ENCODE measurements at places on chromosomes 7 and 10.

DNA sequence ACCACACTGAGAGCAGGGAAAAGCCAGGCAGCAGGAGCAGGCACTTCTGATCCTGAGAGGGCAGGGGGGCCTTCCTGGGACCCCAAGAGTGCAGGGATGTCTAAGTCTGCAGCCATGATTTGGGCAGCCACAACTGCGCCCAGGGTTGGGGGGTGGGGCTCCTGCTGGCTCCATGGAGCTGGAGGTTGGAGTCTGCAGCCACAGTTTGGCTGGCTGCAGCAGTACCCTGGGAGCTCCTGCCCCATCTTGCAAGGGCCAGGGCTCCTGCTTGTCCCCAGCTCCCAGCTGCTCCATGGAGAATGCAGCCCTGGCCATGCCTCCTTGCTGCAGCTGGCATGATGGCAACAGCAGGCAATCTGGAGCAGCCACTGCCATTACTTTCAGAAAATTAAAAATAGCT lies 679.7 kb upstream of the LRRTM3 start:
- DNase-seq = no peak

GRCh38 chr10:86646933-86647332 lies 7.4 kb upstream of the OPN4 start:
- no peak for DNase-seq

GRCh38 chr7:6613706-6614105 lies 1.7 kb upstream of the ZNF853 start:
- no peak for DNase-seq

DNA sequence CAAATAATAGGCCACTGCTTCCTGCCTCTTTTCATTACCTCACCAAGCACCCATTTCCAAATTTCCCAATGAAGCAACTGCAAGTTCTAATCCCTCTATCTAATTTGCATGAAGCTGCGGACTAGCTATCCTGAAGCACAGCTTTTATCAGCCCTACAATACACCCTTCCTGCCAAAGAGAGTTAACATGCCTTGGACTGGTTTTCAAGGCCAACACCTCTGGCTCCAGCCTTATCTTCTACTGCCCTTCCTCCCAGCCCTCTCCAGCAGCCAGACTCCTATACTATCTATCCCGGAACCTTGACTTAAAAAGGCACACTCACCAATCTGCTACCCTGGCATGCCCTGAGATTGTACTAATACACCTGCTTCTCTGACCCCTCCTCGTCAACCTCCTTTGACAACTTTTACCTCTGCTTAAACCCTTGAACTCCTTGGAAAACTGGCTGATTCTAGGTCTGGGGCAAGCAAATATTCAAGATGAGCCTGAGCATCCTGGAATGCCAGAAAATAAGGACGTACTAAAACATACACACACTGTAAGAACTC lies 73.4 kb downstream of the SGMS1 start:
- DNase-seq = no peak

DNA sequence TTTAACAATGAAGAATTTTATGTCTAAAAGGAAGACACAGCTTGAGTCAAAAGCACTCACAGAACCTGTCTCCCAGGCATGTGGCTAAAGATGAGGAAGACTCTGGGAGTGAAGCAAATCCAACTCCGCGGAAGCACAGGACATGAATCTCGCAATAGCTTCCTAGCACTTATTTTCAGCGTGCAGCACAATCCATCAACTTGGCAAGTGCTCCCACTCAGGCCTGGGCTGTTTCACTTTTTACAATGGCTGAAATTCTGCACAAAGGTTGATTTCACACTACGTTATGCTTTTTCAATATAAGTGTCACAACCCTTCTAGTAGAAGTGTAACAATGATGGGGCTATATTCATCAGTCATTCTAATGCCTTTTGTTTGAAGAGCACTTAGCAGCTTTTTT lies 180.2 kb downstream of the XPNPEP1 start:
- no peak for DNase-seq

- DNase-seq = no peak
These were observed 2.5 kb downstream of the ZYX start for GRCh38 chr7:143383642-143383957.

GRCh38 chr7:78169992-78170391 lies 371.4 kb downstream of the PHTF2 start:
- DNase-seq = no peak

GRCh38 chr7:94357076-94357475 lies 37.6 kb upstream of the COL1A2 start:
- no peak for DNase-seq

GRCh38 chr7:89133819-89134218 lies 338.3 kb upstream of the TEX47 start:
- DNase-seq = no peak

GRCh38 chr10:112209684-112210131 lies 26.1 kb upstream of the GPAM start:
- no peak for DNase-seq

DNA sequence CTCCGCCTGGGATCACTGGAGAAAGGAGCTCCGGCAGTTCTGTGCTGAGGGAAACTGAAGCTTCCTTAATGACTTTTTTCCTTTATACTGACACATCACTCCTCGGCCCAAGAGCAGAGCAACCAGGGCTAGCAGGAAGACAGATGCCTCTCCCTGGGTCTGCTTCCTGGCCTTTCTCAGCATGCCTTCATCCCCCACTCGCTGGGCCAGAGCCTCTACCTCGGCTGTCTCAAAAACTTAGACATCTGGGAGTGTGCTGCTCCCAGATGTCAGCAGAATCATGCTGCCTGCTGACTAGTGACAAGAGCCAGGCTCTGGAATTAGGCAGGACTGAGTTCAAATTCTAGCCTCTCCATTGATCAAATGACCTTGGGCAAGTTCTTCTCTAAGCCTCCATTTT lies 24.4 kb upstream of the LRRC4 start:
- no peak for DNase-seq

DNA sequence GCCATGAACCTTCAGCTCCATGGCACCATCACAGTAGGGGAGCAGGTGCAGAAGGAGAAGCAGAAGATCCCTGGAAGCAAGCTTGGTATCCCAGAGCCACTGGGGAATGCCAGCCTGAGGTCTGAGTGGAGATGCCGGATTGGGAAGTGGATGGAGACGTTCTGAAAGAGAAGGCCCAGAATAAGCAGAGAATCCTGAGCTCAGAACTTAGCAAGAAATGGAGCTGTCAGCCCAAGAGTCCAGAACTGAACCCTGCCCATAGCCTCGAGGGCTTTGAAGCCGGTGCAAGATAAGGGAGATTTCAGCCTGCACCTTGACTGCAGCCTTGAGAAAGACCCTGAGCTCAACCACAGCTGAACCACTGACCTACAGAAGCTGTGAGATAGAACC lies 13.9 kb upstream of the GDF10 start:
- no peak for DNase-seq

DNA sequence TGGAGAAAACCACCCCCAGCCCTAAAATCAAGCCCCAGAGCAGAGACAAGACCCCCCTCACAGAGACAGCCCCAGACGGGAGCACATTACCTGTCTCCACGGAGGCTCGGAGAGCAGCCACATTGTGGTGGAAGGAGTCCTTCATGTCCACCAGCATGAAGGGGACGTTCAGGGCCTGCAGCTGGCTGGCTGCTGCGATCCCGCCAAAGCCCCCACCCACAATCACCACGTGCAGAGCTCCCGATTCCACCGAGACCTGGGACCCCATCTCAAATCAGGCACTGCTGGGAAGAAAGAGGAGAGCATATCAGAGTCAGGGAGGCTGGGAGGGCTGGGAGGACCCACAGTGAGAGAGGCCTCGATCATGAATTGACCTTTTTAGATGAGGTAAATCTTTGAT lies 8.8 kb downstream of the AIFM2 start:
- no peak for DNase-seq

- DNase-seq = no peak
These were observed 8.5 kb upstream of the RSBN1L start for GRCh38 chr7:77687747-77688144.

- no peak for DNase-seq
These were observed 65.7 kb upstream of the INSIG1 start for GRCh38 chr7:155231941-155232340.

- DNase-seq = no peak
These were observed 41.2 kb downstream of the ZCCHC24 start for GRCh38 chr10:79404231-79404609.

- DNase-seq = no peak
These were observed 279.6 kb upstream of the HGF start for GRCh38 chr7:82049442-82049841.

GRCh38 chr10:11110539-11110938 lies 92.9 kb downstream of the CELF2 start:
- no peak for DNase-seq

GRCh38 chr7:92925876-92926696 lies 89.7 kb upstream of the CDK6 start:
- DNase-seq = no peak

GRCh38 chr10:31299119-31299518 lies 19.9 kb upstream of the ZEB1 start:
- no peak for DNase-seq

DNA sequence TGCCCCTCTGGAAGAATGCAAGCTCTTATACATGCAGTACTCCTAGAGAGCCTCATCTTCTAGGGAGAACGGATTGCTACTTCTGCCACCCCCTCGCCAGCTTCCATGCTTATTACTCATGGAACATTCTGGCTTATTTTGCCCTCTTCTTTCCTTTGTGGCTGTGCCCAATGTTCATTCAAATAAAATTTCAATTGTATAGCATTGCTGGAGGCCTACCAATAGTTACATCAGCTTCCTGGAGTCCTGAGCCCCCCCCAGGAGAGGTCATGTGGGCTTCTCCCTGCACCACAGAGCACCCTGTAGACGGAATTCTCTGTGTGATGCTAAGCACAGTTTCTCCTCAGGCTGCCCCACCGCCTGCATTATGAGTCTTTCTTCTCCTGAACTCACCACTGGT lies 1094.0 kb downstream of the KCNMA1 start:
- DNase-seq = no peak

DNA sequence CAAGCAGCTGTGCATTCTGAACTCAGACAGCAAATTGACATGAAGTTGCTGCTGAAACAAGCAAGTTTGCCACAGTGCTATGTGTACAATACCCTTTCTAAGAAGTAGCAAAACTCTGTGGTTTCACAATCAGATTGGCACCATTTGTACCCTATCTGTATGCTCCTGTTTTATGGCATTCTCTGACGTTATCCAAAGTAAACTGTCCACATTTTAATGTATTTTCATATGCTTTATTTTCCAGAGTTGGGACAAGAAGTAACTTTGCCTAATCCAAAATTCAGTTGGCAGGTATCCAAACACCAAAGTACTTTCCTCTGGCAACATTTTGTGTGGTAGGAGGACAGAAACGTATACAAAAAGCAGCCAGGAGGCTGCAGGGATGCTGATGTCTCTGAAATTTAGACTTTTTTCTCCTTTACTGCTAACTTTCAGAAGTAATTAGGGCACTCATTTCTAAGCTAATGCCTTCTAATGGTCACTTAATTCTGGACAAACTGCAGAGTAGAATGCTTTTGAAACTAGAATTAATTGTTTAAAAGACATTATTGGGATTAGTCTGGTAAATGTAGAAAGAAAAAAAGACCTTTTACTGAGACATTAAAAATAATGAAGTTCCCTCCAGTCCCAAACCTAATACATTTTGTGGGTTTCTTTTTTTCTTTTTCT lies 414.7 kb upstream of the NRP1 start:
- no peak for DNase-seq

- no peak for DNase-seq
These were observed 24.4 kb downstream of the CACNA2D1 start for GRCh38 chr7:82419200-82419599.

DNA sequence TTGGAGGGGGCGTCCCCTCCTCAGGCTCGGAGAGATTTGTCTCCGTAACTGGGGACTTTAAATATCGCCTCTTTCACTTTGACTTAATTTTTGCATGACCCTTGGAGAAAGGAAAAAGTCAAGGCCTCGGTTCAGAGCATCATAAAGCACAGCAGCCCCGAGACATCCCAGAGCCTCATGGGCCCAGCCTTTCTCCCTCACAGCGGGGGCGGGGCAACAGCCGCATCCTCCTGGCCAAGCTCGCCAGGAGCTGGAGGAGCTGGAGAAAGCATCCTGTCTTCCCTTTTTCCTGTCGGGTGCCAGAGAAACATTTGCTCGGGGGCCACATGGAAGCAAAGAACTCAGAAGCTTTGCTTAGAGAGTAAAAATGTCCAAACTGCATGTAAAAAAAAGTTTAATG lies 43.6 kb upstream of the DPYSL4 start:
- DNase-seq = no peak

GRCh38 chr7:109699661-109700060 lies 1130.0 kb downstream of the DNAJB9 start:
- DNase-seq = no peak

DNA sequence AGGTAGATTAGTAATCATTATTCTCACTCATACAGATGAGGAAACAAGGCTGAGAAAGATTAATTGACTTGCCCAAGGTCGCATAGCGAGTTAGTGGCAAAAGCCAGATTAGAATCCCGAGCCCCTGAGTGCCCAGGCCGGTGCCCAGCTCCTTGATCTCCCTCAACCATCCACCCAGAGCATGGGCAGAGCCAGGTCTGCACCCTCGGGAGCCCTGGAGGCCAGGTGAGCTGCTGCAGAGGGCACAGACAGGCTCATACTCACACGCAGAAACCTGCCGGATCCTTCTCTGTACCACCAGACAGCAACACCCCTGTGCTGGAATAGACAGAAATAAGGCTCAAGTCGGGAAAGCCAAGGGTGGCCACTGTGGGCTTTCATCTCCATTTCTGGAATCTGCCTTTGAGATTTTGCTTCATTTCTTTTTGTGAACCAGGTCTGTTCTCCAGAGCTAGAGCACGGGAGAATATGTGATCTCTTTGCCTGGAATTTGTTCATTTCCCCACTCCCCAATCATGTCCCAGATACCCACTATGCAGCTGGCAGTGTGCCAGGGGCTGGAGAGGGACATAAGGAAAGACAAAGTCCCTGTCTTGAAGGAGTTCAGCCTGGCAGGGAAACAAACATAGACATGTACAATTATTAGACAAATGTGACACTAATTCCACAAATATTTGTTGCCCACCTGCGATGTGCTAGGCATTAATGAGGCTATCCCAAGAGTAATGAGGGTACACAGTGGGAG lies 5.5 kb downstream of the AFAP1L2 start:
- no peak for DNase-seq

- DNase-seq = no peak
These were observed 3.6 kb upstream of the LRRC4 start for GRCh38 chr7:128034825-128035224.

All from CD4-positive, alpha-beta T cell treated with Interleukin-17A for 1 hour (primary cell).